ENCODE measurements at places on chromosomes 12 and 14.

GRCh38 chr12:64618953-64619590 lies 8.8 kb downstream of the RASSF3 start:
- no peak for DNase-seq

GRCh38 chr12:14751986-14752385 lies 51.3 kb downstream of the WBP11 start:
- no peak for DNase-seq

DNA sequence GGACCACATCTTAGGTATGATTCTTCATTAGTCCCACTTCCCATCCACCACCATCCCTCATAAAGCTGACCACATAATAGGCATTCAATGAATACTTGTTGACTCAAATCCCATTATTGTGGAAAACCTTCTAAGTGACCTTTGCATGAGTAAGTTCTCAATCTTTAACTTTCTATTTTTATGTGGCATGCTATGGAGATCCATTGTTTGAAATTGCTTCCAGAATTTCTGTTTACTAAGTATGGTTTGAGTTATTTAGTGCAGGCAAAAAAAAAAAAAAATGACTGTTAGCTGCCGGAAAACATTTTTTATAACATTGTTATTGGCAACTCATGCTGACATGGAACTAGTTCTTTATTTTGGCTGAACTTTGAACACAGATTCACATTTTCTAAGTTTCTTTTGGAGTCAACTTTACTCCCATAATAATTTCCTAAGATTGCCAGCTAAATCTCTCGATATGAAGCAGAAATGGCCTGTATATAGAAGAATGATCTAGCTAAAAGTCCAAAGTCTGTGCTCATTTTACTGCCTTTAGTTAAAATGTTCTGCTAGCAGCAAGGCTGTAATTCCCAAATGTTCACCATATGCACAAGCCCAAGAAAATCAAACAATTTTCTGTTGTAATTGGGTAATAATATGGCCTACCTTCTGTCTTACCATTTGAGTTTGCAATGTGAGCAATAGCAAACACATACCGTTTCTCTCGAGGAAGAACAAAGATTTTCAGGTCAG lies 77.9 kb downstream of the PTGER2 start:
- no peak for DNase-seq

DNA sequence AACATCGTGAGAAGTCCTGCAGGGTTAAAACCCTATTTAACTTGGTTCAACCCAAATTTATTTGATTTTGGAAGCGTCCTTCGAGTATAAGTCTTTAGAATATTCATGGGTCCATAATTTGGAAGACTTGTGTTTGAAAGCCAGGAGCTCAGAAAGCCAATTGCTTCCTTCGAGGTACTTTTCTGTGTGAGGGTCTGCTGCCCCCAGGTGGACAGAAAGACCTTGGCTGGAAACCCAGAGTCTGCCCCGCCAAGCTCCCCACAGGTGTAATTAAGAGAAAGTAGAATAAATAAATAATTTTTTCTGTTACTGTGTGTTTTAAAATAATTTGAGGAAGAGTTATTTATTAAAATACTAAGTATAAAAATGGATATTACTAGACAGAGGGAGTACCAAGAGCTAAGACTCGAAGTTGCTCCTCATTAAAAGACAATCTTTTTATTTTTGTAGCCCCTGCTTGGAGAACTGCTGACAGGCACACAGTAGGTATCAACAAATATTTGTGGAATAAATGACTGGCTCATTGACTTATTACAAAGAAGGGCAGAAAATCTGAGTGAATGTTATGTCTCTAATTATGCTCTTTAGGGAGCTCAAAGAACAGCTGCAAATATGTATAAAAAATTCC lies 105.8 kb downstream of the PAH start:
- DNase-seq, result no peak

- no peak for DNase-seq
These were observed 20.7 kb downstream of the CLSTN3 start for GRCh38 chr12:7150841-7151240.

DNA sequence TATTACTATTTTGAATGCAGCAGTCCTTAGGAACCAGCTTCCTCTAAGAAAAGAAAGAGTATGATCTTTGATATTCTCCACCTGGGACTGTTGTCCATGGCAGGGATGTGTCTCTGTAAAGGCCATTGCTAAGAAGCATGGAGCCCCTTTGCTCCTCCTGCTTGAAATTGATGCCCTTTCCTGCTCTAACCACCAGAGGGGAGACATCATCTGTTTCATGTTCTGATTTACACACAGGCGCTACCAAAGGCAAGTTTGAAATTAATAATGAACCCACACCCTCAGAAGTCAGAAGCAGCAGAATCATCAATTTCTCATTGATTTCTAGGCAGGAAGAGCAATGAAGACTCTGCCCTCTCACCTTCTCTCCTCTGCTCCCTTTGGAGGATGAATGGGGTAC lies 253.8 kb downstream of the RMST start:
- no peak for DNase-seq

- DNase-seq, result no peak
These were observed 35.4 kb downstream of the PACS2 start for GRCh38 chr14:105349992-105350391.
